ENCODE measurements at places on chromosomes 1 and 21. TPM values are rescaled to one million over a fixed set of nuclear protein-coding genes. Genes with fewer than 3 reads are reported as not detected.

MASP2 gene
- not detected for total RNA-seq

TDRD5 gene
- not detected for total RNA-seq

WDR47 gene
- 25.5 TPM for total RNA-seq

TCHH gene
- total RNA-seq: under 0.01 TPM

C1orf74 gene
- total RNA-seq: 3.0 TPM

LRRC71 gene
- total RNA-seq: not detected

LYST gene
- total RNA-seq: 88.9 TPM

PSMB4 gene
- 427 TPM for total RNA-seq

KCNK2 gene
- 18.7 TPM for total RNA-seq

NPPA gene
- total RNA-seq: not detected

KRTAP19-7 gene
- total RNA-seq: not detected

RGS7 gene
- under 0.01 TPM for total RNA-seq

MAP1LC3C gene
- total RNA-seq: under 0.01 TPM

KLHDC7A gene
- not detected for total RNA-seq

UBE4B gene
- 42.8 TPM for total RNA-seq

DIRAS3 gene
- 2.3 TPM for total RNA-seq

IVL gene
- not detected for total RNA-seq

GJA9 gene
- total RNA-seq: not detected

CR1L gene
- not detected for total RNA-seq

RPS6KC1 gene
- 37.7 TPM for total RNA-seq

SMPDL3B gene
- total RNA-seq: not detected

F13B gene
- total RNA-seq: not detected

CLCA1 gene
- total RNA-seq: under 0.01 TPM

GSTM5 gene
- 5.8 TPM for total RNA-seq

RXRG gene
- not detected for total RNA-seq

LCE2B gene
- not detected for total RNA-seq

PLA2G2C gene
- not detected for total RNA-seq

LEFTY1 gene
- not detected for total RNA-seq

IQGAP3 gene
- 24.2 TPM for total RNA-seq

FCRL5 gene
- not detected for total RNA-seq

CFHR4 gene
- total RNA-seq: not detected

ZNF672 gene
- total RNA-seq: 19.4 TPM

ZNF648 gene
- total RNA-seq: not detected

SPATA46 gene
- total RNA-seq: not detected

NGF gene
- 1.6 TPM for total RNA-seq

LCE1A gene
- total RNA-seq: not detected

HAO2 gene
- not detected for total RNA-seq

DCST1 gene
- total RNA-seq: not detected

NBPF9 gene
- total RNA-seq: 24.5 TPM

CD5L gene
- total RNA-seq: not detected

TNFRSF4 gene
- total RNA-seq: 0.43 TPM

CYP2J2 gene
- not detected for total RNA-seq

EEIG2 gene
- 13.5 TPM for total RNA-seq

PITHD1 gene
- total RNA-seq: 25.4 TPM

CFHR2 gene
- not detected for total RNA-seq

NTRK1 gene
- not detected for total RNA-seq

SYT11 gene
- 27.4 TPM for total RNA-seq

C1orf94 gene
- total RNA-seq: not detected

SPRR1A gene
- not detected for total RNA-seq

DISP1 gene
- 3.5 TPM for total RNA-seq

VHLL gene
- 0.32 TPM for total RNA-seq

KANK4 gene
- total RNA-seq: not detected

AMPD1 gene
- not detected for total RNA-seq

CELA3A gene
- not detected for total RNA-seq

Measured in fibroblast of villous mesenchyme (primary cell).